Airway epithelial cell (primary cell): ENCODE measurements at places on chromosomes 5 and 9. TPM values are rescaled to one million over a fixed set of nuclear protein-coding genes. Genes with fewer than 3 reads are reported as not detected.

The FAM78A gene
- total RNA-seq, result 0.21 and 0.37 TPM in 2 replicates

The NPDC1 gene
- 36.7 and 39.0 TPM in 2 replicates for total RNA-seq

The ADAMTSL2 gene
- total RNA-seq, result not detected in 2 replicates

The PCDHB15 gene
- total RNA-seq, result 0.07 and 0.28 TPM in 2 replicates

The EFNA5 gene
- 8.2 and 13.6 TPM in 2 replicates for total RNA-seq

The TLX3 gene
- 0.07 TPM in 1 of 2 replicates, not detected in the other for total RNA-seq

The MORN5 gene
- total RNA-seq, result not detected in 2 replicates

The RNF183 gene
- total RNA-seq, result 0.21 TPM in 1 of 2 replicates, not detected in the other

The TSLP gene
- 0.23 and 0.85 TPM in 2 replicates for total RNA-seq

The LVRN gene
- 0.33 and 0.49 TPM in 2 replicates for total RNA-seq

The FKTN gene
- 11.3 and 55.9 TPM in 2 replicates for total RNA-seq
